ENCODE measurements at places on chromosomes 1 and 21.

GRCh38 chr1:208979776-208980175, 603.7 kb upstream of the CAMK1G start:
- no peak for DNase-seq

GRCh38 chr21:42698733-42699132, 45.3 kb downstream of the PDE9A start:
- DNase-seq, result no peak

- DNase-seq, result no peak
These were observed 45.0 kb upstream of the AIM2 start for GRCh38 chr1:159121526-159121925.

DNA sequence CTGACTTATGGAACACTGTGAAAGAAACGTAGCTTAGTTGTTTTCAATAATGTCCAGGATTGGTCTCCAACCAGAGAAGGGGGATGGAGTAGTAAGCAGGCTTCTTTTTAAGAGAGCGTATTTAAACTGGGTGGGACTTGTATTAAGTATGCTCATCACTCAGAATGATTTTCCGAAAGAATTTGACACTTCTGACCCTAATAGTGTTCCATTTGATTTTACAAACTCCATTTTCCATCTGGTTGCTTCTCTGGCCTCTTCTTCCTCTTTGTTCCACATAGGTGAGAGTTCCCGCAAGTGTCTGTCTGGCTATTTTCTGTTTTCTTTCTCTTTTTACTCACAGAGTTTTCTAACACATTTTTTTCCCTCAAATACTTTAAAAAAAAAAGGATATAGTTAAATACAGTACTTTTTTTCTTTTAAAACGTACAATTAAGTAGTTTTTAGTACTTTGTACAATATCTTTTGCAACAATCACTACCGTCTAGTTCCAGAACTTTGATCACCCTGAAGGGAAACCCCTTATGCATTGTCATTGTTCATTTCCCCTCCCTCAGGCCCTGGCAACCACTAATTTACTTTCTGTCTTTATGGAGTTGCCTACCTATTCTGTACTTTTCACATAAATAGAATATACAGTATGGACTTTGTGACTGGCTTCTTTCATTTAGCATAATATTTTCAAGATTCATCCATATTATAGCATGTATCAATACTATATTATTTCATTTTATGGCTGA, 67.0 kb downstream of the RASAL2 start:
- no peak for DNase-seq

GRCh38 chr1:109768335-109768650, 4.6 kb upstream of the EPS8L3 start:
- peak; percentile 46 for DNase-seq

- no peak for DNase-seq
These were observed 12.8 kb upstream of the IFI44L start for GRCh38 chr1:78607334-78607927.

All from islet precursor cell (in vitro differentiated cells).